ENCODE measurements at places on chromosomes 1 and 21.

- DNase-seq, result no peak
Measured at GRCh38 chr1:230567221-230567575, 75.1 kb upstream of the COG2 start.

DNA sequence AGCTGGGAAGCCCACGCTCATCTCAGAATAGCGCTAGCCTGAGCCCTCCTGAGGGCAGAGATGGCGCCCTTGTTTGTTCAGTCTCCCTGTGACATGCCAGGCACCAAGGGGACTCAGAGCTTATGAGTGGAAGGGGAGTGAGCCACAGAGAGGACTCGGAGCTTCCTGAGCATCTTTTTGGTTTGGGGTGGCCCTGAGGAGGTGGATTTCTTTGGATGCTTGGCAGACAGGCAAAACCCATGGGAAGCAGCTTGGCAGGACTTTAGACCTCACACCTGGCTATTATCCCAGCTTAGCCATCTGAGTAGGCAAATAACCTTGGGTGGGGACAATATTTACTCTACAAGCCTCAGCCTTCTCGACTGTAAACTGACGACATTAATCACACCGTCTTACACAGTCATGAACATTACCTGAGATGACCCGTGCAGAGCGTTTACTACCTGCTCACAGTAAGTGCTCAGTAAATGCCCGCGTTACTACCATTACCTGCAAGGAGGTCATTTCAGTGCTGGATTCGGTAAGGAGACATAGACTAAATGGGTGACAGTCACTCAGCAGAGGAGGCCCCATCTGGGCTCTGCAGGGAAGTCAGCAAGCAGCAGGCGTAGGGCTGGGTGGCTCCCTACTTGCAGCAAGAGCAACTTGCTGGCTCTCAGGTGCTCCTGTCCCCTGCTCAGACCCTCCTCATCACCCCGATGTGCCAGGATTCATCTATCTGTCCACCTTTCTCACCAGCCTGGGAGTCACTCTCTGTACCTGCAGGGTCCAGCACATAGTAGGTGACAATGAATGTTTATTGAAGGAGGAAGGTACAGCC is 54.9 kb downstream of the KLHDC7A start:
- DNase-seq, result no peak

DNA sequence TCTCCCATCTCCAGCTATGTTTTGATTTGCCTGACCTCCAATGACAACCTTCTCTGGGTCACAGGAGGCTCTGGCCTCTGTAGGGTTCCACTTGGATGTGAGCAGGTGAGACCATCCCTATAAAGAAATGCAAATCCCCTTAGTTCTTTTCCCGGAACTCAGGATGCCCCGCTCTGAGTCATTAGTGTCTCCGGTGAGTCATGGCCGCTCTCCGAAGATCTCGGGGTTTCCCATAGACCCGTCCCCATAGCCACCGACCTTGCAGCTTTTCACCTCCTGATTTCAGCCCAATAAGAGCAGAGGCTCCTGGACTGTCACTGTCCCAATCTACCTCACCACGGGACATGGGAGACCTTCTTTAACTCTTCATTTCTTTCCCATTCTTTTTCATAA is 98.2 kb downstream of the PGBD5 start:
- DNase-seq, result no peak

DNA sequence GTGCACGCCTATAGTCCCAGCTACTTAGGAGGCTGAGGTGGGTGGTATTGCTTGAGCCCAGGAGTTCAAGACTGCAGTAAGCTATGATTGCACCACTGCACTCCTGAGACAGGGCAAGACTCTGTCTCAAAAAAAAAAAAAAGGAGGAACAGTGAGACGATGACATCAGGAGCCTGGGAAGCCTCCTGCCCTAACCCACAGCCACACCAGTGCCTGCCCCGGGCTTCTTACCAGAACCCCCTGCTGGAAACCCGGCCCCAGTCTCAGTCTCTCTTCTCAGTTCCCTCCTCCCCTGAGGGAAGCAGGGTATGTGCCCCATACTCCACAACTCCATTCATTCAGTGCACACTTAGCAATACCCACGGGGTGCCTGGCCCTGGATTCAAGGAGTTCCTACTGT is 9.1 kb downstream of the COL8A2 start:
- no peak for DNase-seq
